ENCODE measurements at places on chromosomes 1 and 21.

- DNase-seq: no peak
Measured at GRCh38 chr1:235025422-235025984, 103.1 kb downstream of the TOMM20 start.

GRCh38 chr1:61244114-61244513 is 161.8 kb downstream of the NFIA start:
- peak; percentile 32 for DNase-seq

DNA sequence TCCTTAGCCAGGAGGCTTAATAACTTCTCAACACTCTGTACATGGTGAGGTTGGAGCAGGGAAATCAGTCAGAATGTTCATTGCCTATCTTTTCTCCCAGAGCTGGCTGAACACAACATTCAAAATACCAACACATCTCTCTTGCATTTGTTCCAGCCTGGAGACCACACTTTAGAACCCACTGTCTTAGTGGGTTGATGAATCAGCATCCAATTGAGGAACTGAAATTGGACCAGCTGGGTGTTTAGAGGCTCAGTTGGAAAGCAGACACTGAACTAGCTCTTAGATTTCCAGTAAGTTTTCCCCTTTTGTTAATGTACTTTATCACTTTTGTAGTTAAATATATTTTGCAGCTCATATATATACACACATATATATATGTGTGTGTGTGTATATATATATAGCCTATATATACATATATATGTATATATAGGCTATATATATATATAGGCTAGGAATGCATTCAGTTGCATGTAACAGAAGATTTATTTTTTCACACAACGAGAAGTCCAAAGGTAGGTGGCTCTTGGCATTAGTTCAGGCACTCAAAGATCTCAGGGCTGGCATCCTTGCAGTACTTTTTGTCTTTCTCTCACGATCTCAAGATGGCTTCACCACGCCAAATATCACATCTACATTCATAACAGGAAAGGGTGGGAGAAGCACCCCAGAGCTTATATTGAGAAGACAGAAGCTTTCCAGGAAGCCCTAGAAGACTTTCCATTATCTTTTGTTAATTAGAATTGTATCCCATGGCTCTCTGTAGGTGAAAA is 35.0 kb upstream of the HUNK start:
- no peak for DNase-seq

- DNase-seq: no peak
Measured at GRCh38 chr21:16579538-16579937, 849.8 kb downstream of the USP25 start.

DNA sequence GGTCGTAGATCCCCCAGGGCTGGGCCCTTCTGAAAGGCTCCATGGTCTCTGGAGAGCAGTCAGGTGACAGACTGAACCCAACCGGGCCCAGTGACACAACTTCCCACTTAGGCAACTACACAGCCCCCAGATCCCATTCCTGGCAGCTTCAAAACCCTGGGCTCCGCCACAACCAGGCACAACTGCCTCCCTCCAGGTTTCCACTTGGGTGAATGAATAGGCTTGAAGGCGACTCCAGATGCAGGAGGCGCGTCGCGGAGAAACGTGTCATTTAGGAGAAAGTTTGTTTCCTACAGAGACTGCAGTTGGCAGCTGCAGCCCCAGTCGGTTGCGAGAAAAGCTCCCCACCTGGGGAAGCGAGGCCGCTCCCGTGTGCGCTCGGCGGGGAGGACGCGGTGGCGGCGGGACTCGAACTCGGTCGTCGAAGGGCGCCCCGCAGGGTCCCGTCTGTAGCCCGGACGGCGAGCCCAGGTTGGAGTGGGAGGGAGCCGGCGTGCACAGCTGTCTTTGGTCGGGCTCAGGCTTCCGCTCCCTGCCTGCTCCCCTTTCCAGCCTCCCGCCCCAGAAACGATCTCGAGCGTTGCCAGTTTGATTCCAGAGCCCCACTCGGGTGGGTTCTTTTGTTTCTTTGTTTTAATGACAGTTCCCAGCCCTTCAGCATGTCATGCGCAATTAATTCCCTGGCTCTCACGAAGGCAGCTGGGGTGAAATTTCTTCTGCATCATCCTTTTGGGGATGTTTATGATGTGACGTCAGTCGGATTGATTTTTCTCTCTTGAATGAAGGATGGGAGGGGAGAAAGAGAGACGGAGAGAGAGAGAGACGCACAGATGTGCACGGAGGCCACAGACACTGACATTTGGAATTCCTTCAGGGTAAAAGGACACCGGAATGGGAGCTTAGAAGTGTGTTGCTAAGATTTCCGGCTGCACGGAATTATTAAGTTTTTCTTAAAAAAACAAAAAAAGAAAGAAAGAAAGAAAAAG is 862 bp upstream of the SGIP1 start:
- DNase-seq: no peak

- no peak for DNase-seq
Measured at GRCh38 chr1:96927125-96927524, 205.5 kb downstream of the PTBP2 start.

DNA sequence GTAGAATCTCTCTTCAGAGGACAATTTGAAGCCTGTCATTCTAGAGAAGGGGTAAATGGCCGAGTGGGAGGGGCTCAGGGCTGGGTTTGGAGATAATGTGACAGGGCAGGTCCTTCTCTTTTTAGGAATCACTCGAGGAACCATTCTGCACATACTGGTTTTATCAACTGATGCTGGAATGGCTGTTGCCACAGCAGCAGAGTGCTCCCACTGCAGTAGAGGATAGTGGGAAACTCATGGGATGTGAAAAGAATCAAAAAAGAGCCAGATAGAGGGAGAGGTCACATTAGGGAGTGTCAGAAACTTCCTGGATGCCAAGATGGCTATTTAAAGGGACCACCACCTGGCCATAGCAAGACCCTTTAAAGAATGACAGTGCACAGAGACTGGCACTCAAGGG is 105.3 kb downstream of the NAV1 start:
- DNase-seq: no peak

GRCh38 chr21:42282021-42282420 is 33.2 kb downstream of the TFF3 start:
- DNase-seq: no peak

DNA sequence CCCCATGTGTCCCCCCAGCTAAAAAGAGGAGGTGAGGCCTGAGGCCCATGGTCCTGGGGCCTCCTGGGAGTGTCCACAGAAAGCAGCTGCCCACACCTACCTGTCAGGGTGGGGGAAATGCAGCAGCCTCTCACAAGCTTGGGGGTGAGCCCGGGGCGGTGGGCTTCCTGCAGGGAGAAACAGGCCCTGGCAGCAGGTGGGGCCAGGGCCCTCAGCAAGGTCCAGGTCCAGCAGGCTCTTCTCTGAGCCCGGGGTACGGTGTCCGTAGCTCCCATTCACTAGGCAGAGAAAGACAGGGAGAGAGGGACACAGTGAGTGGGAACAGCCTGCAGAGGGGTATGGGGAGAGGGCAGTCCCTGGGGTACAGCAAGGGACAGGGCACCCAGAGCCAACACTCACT is 139.0 kb downstream of the GLIS1 start:
- DNase-seq: no peak

DNA sequence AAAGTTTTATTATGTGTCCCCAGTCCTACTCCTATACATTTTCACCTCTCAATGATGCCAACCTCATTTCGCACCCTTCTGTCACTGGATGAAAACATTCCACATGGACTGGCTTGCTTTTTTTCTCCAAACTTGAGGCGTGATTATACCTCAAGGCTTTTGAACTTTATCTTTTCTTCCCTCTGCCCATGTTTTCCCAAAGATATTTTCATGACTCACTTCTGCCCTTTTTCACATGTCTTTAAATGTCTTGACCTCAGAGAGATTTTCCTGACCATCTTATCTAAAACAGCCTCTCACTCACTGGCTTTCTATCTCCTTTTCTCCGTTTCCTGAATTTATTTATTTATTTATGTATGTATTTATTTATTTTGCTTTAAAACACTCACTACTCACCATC is 659.0 kb downstream of the PTPRC start:
- DNase-seq: no peak

DNA sequence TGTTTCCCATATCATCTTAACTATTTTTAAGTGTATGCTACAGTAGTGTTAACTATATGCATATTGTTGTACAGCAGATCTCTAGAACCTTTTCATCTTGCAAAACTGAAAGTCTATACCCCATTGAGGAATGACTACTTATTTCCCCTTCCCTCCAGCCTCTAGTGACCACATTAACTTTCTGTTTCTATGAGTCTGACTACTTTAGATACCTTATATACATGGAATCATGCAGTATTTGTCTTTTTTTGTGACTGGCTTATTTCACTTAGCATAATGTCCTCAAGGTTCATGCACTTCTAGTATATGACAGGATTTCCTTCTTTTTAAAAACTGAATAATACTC is 96.5 kb upstream of the BTG3 start:
- DNase-seq: no peak

- DNase-seq: peak; percentile 57
Measured at GRCh38 chr1:15246960-15247614, at the start of gene FHAD1. Gene FHAD1, plus strand, starts transcription at chr1:15247223. Its CDS starts 4,562 bp downstream, at chr1:15251785.

- DNase-seq: no peak
Measured at GRCh38 chr1:179781962-179782361, 38.9 kb downstream of the FAM163A start.

DNA sequence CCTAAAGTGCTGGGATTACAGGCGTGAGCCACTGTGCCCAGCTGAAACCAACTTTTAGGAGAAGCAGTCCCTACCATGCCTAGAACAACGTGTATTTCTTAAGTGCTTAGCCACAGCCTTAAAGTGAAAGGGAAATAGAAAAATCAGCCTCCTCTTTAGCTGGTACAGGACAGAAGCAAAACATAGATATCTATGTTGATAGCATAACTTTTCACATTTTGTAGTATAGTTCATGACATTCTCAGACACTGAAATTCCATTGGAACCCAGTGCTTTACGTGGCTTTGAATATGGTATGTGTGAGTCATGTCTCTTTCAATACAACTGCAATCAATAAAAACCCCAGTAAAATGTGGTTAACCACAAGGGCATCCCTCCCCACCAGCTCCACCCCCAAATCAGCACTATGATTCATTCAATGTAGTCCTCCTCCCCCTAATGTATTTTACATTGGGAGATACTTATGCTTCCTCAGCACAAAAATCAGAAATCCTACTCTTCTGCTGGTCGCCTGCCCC is 32.1 kb downstream of the TGFB2 start:
- DNase-seq: peak; percentile 76

DNA sequence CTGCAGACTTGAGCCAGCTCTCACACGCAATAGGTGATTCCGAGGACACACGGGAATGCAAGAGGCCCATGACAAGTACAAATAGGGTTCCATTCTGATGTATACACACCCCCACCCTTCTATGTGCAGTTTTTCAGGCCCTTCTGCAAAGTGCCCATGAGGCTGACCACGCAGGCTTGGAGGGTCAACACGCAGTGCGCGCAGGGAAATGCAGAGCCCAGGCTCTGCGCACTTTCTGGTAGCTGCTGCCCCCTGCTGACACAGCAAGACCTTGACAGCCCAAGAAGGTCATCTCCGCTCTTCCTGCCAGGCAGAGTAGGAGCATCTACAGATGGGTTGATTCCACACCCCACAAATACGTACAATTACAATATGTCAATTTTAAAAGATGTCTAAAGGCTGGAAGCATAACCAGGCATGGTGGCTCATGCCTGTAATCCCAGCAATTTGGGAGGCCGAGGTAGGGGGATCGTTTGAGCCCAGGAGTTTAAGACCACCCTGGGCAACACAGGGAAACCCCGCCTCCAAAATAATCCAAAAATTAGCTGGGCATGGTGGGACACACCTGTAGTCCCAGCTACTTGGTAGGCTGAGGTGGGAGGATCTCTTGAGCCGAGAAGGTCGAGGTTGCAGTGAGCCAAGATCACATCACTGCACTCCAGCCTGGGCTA is 18.5 kb downstream of the SH3BP5L start:
- DNase-seq: peak; percentile 4

DNA sequence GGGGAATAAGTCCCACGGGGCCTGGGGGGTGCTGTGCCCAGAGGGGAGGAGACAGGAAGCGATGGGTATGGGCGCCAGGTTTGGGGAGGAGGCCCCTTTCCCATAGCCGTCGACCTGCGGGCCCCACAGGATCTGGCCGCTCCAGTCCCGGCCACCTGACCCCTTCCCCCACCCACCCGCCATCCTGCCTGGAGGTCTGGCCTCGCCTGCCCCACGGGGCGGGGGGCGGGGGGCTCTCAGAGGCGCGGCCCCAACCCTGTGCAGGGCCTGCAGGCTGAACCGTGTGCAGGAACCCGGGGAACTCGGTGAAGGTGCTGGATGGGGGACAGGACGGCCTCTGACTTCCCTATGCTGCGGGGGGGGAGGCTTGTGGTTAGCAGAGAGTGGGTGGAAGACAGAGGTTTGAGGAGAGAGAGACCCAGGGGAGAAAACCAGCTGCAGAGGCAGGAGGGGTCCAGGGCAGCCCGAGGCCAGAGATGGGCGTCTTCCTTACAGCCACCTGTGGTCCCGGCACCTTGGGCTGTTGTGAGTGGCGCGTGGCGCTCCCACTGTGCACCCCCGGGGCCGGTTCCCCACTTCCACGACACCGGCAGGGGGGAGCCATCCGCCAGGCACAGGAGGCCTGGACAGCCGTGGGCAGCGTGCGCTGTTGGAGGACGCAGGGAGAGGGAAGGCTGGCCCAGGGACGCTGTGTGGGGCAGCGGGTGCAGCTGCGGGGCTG is 2.5 kb upstream of the TNFRSF18 start:
- no peak for DNase-seq

DNA sequence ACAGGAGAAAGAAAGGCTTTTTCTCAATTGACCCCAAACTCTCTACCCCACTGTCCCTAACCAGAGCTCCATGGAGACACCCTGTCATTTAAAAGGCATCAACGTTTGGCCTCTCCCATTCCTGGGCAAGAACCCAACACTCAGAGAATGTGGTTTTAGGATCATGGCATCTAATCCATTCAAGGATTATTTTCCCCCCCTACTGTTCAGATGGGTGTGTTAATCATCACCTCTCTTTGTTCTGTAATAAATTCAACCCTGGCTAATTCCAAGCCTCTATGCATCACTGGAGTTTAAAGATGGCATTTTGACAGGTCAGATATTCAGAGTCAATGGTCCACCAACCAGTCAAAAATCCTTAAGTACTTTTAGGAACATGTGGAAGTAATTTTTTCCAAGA is 42.7 kb downstream of the TBX15 start:
- DNase-seq: no peak

- DNase-seq: no peak
Measured at GRCh38 chr1:36818771-36819170, 215.5 kb downstream of the GRIK3 start.

GRCh38 chr1:110067479-110067892 is 3.0 kb downstream of the ALX3 start:
- DNase-seq: no peak

DNA sequence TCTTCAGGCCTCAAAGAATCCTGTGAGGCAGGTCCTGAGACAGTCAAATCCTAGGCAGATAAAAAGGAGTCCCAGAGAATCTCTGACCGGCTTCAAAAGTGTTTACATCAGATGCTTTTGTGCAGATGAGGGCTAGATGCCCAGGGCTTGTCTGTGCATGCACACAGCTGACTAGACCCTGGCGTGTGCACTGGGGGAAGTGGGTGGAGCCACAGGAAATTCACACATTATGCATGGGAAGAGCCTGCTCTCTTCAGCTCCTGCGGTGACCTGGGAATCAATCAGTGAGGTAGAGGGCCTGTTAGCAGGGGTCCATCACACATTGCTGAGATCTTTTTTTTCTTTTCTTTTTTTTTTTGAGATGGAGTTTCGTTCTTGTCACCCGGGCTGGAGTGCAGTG is 36.6 kb upstream of the NHLH2 start:
- DNase-seq: no peak

All from HCT116 (cell line).